ENCODE measurements at places on chromosomes 3 and 15. TPM values are rescaled to one million over a fixed set of nuclear protein-coding genes. Genes with fewer than 3 reads are reported as not detected.

ITGA11 gene
- 55.0 TPM for total RNA-seq

THAP10 gene
- 1.0 TPM for total RNA-seq

CORO2B gene
- total RNA-seq = 5.3 TPM

FGF12 gene
- total RNA-seq = 0.09 TPM

ZPLD1 gene
- total RNA-seq = 0.28 TPM

PLA2G4D gene
- not detected for total RNA-seq

EPHA3 gene
- total RNA-seq = 5.7 TPM

OXTR gene
- 0.57 TPM for total RNA-seq

ZDHHC19 gene
- not detected for total RNA-seq

MAP2K5 gene
- 4.4 TPM for total RNA-seq

PPM1M gene
- total RNA-seq = 26.8 TPM

CIB2 gene
- 2.4 TPM for total RNA-seq

ACOX2 gene
- total RNA-seq = 25.8 TPM

SMCO1 gene
- not detected for total RNA-seq

NOX5 gene
- 0.09 TPM for total RNA-seq

ACTC1 gene
- total RNA-seq = not detected

TGM5 gene
- not detected for total RNA-seq

B3GALNT1 gene
- total RNA-seq = 10.6 TPM

GOLGA6L4 gene
- 0.37 TPM for total RNA-seq

C3orf80 gene
- total RNA-seq = 8.0 TPM

PLCB2 gene
- total RNA-seq = under 0.01 TPM

P2RY14 gene
- 0.43 TPM for total RNA-seq

Data from smooth muscle cell of bladder (primary cell).